CD4-positive, alpha-beta T cell treated with Interleukin-4 for 4 hours (primary cell): ENCODE measurements at places on chromosomes 1 and 21.

GRCh38 chr1:153611356-153611755, 1.6 kb downstream of the S100A16 start:
- DNase-seq, result no peak

- DNase-seq, result no peak
These were observed 17.0 kb upstream of the ADAR start for GRCh38 chr1:154624746-154625643.

DNA sequence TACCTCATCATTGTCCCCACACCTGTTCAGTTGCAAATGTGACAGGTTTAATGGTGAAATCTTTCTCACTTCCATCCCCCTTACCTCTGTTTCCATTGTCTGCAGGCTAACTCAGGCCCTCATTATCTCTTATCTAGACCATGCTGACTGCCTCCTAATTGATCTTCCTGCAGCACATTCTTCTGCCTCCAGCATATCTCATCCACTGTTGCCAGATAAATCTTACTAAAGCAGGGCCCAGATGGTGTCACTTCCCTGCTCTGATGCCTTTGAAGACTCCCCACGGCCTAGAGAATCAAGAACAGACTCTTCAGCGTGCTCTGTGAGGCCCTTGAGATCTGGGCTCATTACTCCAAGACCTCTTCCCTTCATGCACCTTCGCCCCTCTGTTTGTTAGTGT, 230.1 kb downstream of the DUSP10 start:
- no peak for DNase-seq

GRCh38 chr21:43355266-43355924, 71.5 kb downstream of the SIK1 start:
- DNase-seq, result no peak

DNA sequence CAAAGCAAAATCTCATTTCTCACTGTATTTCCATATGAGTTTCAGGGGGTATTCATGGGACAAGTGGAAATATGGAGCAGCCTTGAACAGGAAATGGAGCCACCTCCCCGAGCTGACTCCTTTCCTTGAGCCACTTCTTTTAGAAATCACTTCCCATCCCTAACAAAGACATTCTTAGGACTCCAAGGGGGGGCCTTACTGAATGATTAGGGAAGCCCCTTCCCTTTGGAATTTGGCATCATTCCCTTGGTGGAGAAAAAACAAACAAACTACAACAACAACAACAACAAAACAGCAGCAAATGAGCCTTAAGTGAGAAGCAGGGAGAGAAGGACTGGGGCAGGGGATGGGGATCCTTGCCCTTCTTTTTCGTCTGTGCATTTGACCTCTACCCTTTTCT, 278.3 kb downstream of the ZNF648 start:
- no peak for DNase-seq

DNA sequence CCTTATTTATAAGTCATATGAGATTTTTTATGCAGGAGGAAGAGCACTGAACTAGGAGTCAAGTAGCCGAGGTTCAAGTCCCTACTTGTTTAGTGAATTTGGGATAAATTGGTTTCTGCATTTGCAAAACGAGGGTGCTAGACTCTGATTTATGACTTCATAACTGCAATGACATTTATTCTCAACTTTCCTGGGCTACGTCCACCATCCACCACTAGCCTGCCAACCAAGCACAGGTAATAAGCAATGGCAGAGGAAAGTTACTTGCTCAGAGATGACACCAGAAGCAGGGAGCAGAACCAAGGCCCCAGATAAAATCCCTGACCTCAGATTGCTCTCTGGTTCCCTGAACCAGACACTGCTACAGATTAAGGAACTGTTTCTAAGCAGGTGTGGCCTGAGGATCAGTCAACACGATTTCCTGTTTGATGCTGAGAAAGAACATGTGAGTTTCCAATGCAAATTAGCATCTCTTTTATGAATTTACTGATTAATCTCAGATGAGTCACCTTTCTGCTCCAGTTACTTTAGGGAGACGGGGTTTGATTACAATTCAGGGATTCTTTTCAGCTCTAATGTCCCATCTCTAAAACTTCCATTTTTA, 52.7 kb downstream of the PLPP3 start:
- no peak for DNase-seq

DNA sequence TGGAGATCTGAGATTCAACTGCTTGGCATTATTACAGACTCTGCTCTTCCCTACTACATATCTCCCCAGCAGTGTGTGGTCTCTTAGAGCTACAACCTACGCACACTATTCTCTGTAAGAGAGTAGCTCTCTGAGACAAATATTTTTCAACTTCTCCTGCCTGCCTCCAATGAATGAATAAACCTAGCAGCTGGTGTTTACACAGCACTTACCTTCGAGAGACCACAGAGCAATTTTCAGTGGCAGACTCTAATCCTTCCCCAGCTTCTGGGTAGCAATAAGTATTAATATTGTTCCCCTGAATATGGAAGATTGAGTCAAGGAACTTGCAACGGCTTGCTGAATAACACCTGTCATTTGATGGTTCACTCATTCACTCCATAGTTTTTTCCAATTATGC, 350.9 kb upstream of the SPAG17 start:
- no peak for DNase-seq

- DNase-seq, result peak; percentile 17
These were observed 7.4 kb downstream of the H3-3A start for GRCh38 chr1:226069811-226070489.

DNA sequence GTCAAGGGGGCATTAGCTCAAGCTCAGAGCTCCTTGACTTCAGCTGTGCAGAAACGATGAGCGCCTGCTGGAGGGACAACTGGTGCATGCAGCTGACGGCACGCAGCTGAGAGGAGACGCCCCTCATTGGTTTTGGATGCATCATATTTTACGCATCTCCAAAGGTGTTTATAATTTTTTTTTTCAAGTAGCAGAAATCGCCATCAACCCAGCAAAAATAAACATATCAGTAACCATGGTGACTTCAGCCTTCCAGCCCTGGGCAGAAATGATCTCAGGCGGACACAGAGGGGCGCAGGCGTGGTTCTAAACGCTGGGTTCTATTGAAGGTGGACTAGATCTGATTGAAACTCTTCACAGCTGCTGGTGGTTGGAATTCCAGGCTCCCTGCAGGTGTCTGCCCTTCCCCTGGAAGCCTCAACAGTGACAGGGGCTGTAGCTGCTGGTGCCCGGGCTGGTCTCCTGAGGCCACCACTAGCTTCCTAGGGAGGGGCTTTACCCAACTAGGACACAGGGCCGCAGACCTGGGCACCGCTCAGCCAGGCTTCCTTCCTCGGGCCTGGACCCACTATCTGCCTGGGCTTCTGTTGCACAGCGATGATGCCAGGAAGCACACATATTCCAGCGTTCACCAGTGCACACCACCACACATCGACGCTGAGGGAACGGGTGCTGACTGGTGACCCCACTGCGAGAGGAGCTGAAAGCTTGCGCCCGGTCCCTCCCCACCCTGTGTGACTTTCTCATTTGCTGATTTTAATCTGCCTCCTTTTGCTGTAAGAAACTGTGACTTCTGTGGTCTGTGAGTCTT, 63.7 kb upstream of the ABCG1 start:
- no peak for DNase-seq

GRCh38 chr1:8567146-8567545, 249.2 kb downstream of the SLC45A1 start:
- DNase-seq, result no peak

DNA sequence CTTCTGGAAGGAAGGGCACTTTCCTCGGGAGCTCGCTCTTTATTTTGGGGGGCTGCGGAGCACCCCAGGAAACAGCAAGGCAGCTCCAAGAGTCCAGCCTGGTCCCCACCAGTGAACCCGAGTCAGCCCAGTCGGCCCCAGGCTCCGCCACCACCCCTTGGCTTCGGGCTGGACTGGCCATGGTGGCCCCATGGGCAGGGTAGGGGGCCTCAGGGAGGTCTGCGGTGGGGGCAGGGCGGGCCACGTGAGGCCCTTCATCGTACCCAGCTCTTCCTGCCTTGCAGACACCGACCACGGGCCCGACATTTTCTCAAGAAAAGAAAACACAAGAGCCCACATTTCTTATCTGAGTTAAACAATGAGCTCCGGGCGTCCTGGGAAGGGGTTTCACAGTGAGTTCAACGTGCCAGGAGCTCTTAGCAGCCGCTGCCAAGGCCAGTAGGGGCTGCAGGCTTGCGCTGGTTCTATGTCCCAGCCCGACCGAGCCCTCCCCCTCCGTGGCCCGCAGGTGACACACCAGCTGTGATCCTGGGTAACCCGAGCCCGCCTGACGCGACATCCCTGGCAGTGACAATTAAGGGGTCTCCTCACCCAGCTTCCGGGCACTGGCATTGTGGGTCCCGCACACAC, 66.2 kb downstream of the PRDM16 start:
- no peak for DNase-seq
